ENCODE measurements at places on chromosomes 12 and 14.

DNA sequence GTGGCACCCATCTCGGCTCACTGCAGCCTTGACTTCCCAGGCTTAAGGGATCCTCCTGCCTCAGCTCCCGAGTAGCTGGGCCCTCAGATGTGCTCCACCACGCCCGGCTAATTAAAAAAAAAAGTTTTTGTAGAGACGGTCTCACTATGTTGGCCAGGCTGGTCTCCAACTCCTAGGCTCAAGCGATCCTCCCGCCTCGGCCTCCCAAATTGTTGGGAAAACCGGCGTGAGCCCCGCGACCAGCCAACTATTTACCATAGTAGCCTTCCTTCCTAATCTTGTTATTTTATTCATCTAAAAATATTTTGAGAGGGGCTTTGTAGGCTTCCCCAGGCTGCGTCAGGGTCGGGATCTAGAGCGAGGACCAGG, 25.4 kb upstream of the YY1 start:
- no peak for DNase-seq

DNA sequence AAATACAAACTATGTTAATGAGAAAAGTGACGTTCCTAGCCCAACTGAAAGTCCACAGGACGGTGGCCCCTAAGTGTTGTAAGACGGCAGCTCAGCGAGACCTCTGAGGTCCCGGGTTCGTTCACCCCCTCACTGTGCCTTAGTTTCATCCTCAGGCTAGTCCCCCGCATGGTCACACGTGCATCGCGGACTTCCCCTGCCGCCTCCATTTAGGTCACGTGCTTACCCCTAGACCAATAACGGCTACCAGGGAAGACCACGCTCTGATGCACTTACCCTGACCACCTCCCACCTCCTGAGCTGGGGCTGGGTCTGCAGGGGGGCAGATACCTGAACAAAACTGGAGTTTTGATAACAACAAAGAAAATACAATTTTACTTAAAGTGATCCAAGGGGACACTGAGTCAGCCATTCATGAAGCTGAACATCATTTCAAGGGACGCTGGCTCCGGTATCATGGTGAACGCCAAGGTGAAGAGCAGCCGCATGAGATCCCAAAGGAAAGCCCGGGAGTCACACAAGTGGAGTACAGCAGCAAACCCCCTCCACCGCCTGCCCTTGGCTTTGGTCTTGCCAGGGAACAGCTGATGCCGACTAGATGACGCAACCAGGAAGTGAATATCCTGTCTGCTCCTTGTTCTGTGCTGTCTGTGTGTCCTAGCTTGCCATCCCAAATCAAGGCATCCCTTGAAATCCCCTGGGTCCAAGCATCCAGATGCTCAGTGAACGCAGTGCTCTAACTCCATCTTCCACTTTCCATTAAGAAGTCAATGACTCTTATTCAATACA, 274.1 kb downstream of the PCNX1 start:
- DNase-seq, result no peak

DNA sequence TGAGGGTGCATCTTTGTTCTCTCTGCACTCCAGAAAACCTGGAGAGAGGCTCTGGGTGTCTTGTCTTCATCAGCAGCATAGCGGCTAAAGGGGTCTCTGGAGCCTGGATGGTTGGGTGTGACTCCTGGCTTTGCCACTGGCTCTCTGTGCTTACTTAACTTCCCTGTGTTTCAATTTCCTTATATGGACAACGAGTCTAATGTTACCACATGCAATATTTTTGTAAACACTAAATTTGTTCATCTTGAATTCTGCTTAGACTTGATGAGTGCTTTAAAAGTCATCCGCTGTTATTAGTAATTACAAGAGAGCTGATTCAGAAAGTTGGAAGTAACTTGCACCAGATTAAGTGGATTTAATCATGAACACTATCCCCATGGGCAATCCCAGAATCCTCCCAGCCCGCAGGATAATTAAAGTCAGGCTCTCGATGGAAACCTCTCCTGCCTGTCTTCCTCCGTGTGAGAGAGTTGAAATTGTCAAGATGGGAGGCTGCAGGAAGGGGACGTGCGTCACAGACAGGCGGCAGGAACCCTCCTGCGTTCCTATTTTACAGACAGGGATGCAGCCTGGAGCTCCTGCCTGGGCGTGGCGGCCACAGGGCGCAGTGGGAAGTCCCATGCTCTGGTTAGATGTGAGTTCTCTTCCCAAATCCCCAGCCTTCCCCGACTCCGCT, 201.2 kb downstream of the TTC8 start:
- no peak for DNase-seq

DNA sequence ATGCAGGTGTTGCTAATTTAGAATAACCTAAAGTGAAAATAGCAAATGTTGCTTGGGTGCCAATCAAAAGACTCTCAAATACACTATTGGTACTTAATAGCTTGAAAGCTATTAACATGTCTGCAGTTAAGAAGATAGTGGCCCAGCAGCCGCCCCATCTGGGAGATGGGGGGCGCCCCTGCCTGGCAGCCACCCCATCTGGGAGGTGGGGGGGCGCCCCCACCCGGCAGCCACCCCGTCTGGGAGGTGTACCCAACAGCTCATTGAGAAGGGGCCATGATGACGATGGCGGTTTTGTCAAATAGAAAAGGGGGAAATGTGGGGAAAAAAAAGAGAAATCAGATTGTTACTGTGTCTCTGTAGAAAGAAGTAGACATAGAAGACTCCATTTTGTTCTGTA, 923.1 kb upstream of the MDGA2 start:
- no peak for DNase-seq

GRCh38 chr12:96445691-96446583, 43.4 kb upstream of the CFAP54 start:
- no peak for DNase-seq

DNA sequence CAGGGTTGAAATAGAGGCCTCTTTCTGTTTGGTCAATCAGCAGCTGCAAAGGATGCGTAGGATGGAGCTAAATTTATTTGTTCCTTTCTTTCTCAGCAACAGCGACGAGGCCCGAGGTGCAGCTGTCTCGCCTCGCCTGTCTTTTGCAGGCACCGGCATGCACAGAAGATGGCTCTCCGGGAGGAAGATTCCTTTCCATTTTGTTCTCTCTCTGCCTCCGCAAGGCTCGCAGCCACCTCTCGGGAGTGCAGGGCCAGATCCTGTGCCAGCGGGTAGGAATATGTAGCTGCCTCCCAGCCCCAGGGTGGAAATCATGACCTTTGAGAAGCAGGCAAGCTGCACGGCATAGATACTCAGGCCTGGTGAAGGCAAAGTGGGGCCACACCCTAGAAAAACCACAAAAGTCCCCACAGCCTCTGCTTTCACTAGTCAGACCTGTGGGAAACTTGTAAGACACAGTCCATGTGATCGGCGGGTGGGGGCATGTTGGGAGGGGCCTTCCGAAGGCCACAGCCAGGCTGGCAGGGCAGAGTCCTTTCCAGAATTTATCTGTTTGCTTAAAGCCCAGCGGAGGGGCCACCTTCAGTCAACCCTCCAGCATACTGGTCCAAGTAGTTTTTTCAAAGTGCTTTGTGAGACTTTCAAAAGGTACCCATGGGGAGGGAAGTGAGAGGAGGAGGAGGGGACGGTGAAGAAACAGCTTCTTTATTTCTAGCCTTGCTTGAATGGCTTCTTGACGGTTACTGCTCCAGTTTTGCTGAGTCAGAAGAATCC, at the start of gene MAP1LC3B2:
Gene MAP1LC3B2, plus strand, starts transcription at position 220 of the 774 bp plus-strand sequence. CDS start 16,562 bp downstream, outside the sequence.
- peak; percentile 33 for DNase-seq

DNA sequence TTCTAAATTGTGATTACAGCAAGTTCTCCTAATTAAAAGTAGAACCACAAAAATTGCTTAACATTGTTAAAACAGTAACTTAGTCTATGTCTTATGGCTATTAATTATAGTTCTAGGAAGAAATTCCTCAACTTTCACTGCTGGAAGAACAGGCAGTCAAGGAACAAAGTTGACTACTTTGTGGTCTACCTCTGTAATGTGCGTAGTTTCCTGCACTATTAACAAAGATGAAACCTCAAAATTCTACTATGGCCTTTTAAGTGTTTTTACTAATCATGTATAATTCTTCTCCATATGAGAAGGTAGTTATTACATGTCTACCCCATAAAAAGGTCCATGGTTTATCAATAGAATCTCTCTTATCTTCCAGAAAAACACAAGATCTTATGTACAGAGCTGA, 7.6 kb downstream of the RASSF9 start:
- no peak for DNase-seq

DNA sequence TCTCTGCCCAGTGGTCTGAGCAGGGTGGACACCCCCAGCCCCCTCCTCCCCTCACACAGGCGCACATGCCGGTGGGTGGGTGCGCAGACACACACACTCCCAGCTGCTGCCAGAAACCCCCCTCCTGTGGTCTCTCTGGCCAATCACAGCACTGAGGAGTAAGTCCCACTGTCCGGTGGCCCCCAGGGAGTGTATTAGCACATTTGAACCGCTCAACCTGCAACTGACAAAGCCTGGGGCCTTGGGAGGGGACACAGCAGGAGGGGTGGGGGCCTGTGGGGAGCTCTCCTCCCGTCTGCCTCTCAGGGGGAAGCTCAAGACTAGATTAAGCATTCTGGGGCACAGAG, 11.7 kb downstream of the FIGNL2 start:
- no peak for DNase-seq

DNA sequence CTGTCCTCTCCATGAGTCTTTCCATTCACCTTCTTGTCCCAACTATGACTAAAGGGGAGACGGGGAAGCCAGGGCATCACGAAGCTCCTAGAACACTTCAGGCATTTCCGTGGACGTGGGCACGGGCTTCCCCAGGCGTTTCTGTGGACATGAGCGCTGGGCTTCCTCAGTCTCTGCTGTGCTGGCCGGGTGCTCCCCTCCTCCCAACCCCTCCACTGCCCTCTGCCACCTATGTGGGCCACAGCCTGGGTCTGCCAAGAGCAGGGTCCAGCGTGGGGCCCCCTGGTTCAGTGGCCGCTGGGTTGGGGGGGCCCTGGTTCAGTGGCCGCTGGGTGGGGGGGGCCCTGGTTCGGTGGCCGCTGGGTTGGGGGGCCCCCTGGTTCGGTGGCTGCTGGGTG, 14.8 kb downstream of the HIP1R start:
- no peak for DNase-seq

GRCh38 chr12:118175823-118176447, 40.0 kb downstream of the PEBP1 start:
- DNase-seq, result no peak

- DNase-seq, result no peak
Measured at GRCh38 chr14:23069413-23069806, 12.1 kb upstream of the CDH24 start.

DNA sequence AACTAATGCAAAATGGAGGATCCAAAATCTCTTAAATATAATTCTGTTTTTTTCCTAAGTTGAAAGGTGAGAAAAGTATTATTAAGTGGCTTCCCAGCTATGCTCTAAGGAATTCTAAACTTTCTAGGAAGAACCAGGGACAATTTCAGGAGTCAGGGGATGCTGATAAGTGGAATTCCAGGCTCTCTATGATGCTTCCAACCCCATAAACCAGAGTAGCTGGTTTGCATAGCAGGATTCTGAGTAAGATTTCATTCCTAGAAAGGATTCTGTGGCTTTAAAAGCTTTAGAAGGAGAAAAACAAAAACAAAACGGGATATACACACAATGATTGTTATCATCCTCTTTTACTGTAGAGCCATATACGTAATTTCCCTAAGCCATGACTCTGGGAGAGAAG, 93.9 kb downstream of the SLC16A7 start:
- no peak for DNase-seq
